Left lung (tissue), 14 donors: ENCODE measurements at places on chromosomes 4 and X. TPM values are rescaled to one million over a fixed set of nuclear protein-coding genes. Genes with fewer than 3 reads are reported as not detected.

GRCh38 chr4:61555789-61556188 is 355.7 kb downstream of the ADGRL3 start:
- DNase-seq = no peak

DNA sequence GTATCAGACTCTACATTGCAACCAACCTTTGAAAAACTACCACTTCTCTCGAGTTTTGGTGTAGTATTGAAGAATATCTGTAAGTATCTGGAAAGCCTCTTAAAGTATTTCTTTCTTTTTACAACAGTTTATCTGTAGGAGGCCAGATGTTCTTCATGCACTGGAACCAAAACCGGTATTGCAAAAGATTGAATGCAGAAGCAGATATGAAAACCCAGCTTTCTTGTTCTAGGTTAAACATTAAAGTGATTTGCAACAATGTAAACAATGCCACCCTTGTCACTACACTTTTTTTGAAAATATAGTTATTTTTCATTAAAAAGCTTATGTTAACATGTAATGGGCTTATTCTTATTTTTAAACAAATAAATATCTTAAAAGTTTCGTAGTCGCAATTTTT is 27.2 kb downstream of the PLS3 start:
- DNase-seq = no peak

The GAGE12F gene
- not detected for total RNA-seq

GRCh38 chr4:102843273-102843672 is 15.9 kb upstream of the UBE2D3 start:
- DNase-seq = no peak

- DNase-seq = no peak
These were observed 149.5 kb upstream of the SH3RF1 start for GRCh38 chr4:169420291-169420690.

GRCh38 chr4:185718578-185719499 is 93.2 kb downstream of the SORBS2 start:
- DNase-seq = no peak

The SLC30A9 gene
- 57.3 TPM for total RNA-seq

The HPGD gene
- 62.6 TPM for total RNA-seq

- no peak for DNase-seq
These were observed 276.7 kb downstream of the DCTD start for GRCh38 chr4:182640491-182640890.

- no peak for DNase-seq
These were observed 570.7 kb downstream of the BCOR start for GRCh38 chrX:39527025-39527424.

DNA sequence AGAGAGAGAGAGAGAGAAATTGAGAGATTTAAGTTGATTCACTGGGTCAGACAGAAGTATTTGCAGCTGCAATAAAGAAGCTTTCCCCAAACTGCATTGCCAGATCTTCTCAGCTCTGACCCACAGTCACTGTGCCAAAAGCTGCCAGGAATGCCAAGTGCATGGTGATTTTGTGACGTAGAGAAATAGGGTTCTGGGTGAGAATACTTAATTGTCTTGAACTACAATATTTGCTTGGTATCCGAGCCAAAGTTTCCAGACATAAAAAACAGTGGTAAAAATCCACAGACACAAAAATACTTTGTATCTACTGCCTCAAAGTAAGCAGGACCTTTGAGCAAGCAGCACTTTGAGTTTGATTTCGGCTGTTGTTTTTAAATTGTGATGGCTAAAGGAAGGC is 331.1 kb downstream of the GRID2 start:
- DNase-seq = no peak

GRCh38 chr4:12978310-12978709 is 505.8 kb downstream of the RAB28 start:
- no peak for DNase-seq

GRCh38 chr4:74284053-74284452 is 24.2 kb upstream of the EPGN start:
- no peak for DNase-seq

DNA sequence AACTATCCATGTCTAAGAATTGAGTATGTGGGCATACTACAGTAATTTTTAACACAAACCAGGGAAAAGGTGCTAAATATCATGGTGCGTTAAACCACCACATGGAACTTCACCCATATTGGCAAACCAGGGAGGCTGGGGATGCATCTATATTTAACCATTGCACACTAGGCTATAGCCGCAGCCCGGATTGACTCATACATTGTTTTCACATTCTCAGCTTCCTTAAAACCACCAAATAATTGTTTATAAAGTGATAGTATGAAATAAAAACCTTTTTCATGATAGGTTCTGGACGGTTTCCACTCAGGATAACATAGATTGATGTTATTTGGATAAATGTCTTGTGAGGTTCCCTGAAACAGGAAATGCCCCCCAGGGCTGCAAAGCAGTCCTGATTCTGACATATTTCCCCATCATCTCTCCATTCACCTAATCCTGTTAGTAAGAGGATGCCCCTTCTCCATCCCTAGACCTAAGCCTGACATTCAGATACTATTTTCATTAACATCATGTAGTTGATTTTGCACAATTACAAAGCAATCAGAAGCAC is 7.9 kb downstream of the COL25A1 start:
- no peak for DNase-seq

DNA sequence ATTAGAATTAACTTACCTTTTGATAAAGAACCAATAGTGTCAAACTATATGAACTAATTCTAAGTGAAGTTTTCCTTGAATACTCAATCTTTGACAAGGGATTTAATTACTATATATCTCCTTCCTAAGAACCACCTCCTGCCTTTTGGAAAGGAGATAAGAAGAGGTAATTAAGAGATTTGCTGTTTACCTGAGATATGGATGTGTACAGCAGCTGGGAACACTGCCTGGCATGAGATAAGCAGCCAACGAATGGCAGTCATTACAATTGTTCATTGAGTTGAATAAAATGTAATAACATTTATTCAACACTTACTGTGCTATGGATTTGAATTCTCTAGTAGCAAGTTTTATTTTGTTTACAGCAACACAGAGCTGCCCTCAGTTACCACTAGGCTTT is 407.1 kb downstream of the SPOCK3 start:
- DNase-seq = no peak
